ENCODE measurements at places on chromosomes 2 and 18. TPM values are rescaled to one million over a fixed set of nuclear protein-coding genes. Genes with fewer than 3 reads are reported as not detected.

GRCh38 chr2:148917431-148917830 is 42.4 kb downstream of the KIF5C start:
- no peaks in the 10 kb centered on the region for H3K27me3 ChIP-seq
- H3K36me3 ChIP-seq: no peaks in the 10 kb centered on the region
- H3K4me3 ChIP-seq: no peak overlapping the region
- DNase-seq: no peak
- no peaks in the 10 kb centered on the region for H3K4me1 ChIP-seq

DNA sequence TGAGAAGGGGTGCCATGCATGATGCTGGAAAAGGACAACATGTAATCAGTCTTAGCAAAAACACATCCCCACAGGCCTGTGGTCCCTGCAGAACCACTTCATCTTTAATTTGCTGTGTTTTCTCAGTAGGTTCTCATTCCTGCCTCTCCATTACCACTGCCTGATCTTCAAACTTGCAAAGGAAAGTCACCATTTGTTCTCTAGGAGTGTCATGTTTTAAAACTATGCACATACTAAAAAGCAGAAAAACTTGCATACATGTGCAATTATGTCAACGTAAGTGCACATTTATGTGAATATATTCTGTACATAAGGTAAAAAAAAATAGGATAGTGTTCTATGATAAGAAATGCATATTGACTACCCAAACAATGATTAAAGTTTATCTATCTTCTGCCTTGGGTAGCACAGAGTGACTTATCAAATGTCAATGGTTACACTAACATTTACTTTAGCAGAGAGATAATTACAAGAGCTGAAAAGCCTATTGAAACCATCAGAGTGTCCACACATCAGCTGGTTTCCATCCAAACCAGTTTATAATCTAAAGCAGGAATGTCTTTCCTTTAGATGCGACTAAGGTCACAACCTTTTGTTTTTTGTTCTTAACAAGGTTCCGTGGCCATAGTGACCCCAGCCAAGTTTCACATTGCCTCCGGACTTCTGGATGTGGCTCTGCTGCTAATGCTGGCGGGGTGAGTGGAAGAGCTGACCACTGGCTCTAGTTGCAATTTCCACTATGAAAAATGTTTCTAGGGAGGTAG is 58.7 kb upstream of the RMDN2 start:
- no peak overlapping the region for H3K4me3 ChIP-seq
- no peaks in the 10 kb centered on the region for H3K36me3 ChIP-seq
- H3K4me1 ChIP-seq: peaks cover 4% of the 10 kb centered on the region
- no peak overlapping the region for H3K27ac ChIP-seq
- H3K27me3 ChIP-seq: no peaks in the 10 kb centered on the region

DNA sequence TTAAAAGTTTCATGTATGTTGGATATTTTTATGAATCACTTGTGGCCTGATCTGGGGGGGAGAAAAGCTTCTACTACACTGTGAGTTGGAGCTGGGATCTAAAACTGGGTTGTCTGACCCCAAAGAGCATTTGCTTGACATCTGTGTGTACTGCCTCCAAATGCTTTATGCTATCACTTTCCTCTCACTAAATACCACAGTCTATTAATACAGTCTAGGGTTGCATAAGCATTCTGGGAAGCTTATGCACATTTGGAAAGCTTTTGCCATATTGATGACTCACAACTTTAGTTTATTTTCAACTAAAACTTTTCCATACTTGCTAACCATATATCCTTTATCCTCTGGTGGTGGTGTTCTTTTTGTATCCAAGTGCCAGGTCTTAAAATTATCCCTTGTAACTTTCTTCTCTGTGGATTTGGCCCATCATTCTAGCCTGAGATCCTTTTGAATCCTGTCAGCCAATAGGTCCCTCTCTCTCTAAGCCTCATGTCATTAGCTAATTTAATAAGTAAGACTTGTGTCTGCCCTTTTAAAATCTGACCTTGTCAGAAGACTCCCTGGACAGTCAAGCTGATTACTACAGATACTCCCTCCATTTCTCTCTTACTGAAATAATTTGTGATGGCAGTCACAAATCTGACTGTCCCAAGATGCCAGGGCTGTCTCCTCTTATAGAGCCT is 72.7 kb downstream of the NXPH2 start:
- peak overlapping the region; percentile 63 for H3K27ac ChIP-seq
- peaks cover 18% of the 10 kb centered on the region for H3K4me1 ChIP-seq
- H3K27me3 ChIP-seq: no peaks in the 10 kb centered on the region

DNA sequence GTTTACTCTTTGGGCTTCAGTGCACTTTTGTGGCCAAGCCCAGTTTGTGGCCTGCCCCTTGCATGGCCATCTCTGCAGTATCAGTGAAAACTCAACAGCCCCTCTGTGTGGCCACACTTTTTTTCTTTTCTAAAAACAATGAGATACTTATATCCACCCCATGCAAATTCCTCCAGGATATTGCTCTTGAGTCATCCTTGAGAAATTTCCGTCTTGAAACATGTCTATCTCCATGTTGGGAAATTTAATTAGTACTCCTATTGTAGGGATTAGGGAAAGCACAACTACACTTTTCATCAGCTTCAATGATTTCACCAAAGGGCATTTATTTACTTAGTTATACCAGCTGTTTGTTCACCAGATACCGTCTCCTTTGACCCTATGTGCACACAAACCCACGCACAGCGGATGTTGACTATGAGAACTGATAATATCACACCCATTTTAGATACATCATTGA is 993.1 kb downstream of the TSN start:
- no peak overlapping the region for H3K4me3 ChIP-seq
- H3K4me1 ChIP-seq: no peaks in the 10 kb centered on the region

GRCh38 chr18:7116001-7116730 is 1.4 kb downstream of the LAMA1 start:
- H3K4me1 ChIP-seq: peaks cover 10% of the 10 kb centered on the region
- H3K27ac ChIP-seq: no peak overlapping the region
- H3K36me3 ChIP-seq: no peaks in the 10 kb centered on the region
- H3K4me3 ChIP-seq: peak overlapping the region; percentile 66

DNA sequence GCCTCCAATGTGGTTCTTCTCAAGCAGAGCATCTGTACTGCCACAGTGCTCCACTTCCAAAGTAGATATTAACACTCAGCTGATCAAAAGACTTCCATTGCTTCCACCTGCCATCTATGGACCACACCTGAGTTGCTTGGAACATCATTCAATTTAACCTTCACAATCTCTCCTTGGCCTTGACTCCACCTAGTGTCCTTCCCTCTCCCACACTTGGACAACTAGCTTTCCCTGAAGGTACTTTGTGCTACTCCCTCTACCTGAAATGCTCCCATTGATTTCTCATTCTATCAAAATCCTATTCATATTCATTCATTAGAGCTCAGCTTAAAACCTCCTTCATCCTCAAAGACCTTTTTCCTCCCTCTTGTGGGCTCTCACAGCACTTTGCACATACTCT is 48.7 kb downstream of the SOWAHC start:
- H3K27ac ChIP-seq: no peak overlapping the region
- H3K4me1 ChIP-seq: peaks cover 8% of the 10 kb centered on the region
- no peaks in the 10 kb centered on the region for H3K36me3 ChIP-seq
- DNase-seq: no peak

- no peak for DNase-seq
- no peak overlapping the region for H3K4me3 ChIP-seq
- peaks cover 2% of the 10 kb centered on the region for H3K27me3 ChIP-seq
- peaks cover 10% of the 10 kb centered on the region for H3K4me1 ChIP-seq
These were observed 49.7 kb upstream of the CD28 start for GRCh38 chr2:203656522-203657287.

GRCh38 chr2:236654496-236654895 is 84.9 kb downstream of the ACKR3 start:
- no peaks in the 10 kb centered on the region for H3K36me3 ChIP-seq
- no peak overlapping the region for H3K4me3 ChIP-seq
- H3K4me1 ChIP-seq: no peaks in the 10 kb centered on the region

- H3K27me3 ChIP-seq: no peaks in the 10 kb centered on the region
- no peak for DNase-seq
- H3K36me3 ChIP-seq: no peaks in the 10 kb centered on the region
These were observed 184.7 kb downstream of the SMAD7 start for GRCh38 chr18:48766026-48766425.

DNA sequence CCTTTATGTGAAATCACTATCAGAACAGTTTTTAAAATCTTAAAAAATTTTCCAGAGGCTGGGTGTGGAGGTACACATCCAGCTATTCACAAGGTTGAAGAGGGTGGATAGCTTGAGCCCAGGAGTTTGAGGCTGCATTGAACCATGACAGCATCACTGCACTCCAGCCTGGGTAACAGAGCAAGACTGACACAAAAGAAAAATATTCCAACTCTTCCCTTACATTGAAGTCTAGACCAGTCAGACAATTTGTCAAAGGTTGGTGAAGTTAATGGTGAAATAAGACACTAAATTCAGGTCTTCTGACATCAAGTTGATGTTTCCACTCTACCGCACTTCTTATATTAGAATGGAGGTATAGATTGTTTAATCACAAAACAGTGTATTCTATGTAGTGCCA is 52.8 kb downstream of the HYCC2 start:
- H3K4me3 ChIP-seq: no peak overlapping the region
- H3K27me3 ChIP-seq: no peaks in the 10 kb centered on the region
- no peaks in the 10 kb centered on the region for H3K4me1 ChIP-seq
- H3K36me3 ChIP-seq: peaks cover 4% of the 10 kb centered on the region
- DNase-seq: no peak

DNA sequence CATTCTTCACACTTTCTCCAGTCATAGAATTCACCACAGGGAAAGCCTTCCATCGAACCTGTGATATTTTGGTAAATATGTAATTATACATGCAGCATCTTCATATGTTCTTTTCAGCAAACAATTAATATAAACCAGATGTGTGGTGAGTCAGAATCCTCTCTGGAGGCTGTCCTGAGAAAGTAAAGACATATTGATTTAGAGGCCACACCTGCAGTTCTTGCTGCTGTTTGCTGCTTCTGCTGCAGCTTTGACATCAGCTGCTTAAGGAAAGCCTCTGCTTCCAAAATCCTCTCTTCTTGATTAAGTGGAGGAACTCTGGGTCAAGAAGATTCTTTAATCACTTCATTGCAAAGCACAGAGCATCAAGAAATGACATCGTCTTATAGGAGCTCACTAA is 568.8 kb upstream of the ZEB2 start:
- no peaks in the 10 kb centered on the region for H3K4me1 ChIP-seq
- no peaks in the 10 kb centered on the region for H3K36me3 ChIP-seq
- H3K27me3 ChIP-seq: peaks cover 4% of the 10 kb centered on the region
- no peak overlapping the region for H3K4me3 ChIP-seq
- H3K27ac ChIP-seq: no peak overlapping the region

GRCh38 chr2:15990151-15991101 is 50.1 kb downstream of the MYCN start:
- H3K4me3 ChIP-seq: no peak overlapping the region
- H3K27me3 ChIP-seq: no peaks in the 10 kb centered on the region
- H3K27ac ChIP-seq: no peak overlapping the region

DNA sequence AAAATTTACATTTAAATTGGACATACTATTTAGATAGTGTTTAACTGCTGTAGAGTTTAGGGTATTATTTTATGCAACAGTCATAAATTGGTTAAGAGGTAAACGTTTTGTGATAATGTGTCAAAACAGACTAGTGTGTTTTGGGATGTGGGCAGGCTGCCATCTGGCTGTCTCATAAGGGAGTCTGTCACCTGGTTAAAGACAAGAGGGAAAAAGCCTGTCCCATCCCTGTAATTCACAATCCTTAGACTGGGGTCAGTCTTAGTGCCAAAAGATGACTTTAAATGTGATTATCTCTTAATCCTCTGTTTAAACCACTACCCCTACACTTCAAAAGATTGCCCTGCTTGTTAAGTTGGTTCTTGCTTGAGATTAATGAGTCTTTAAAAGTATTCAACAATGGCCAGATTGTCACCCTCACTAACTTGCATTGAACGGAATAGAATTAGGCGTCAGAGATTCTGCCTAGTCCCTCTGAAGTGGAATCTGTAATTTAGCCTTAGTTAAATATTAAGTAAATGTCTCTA is 59.2 kb downstream of the SGPP2 start:
- H3K27ac ChIP-seq: no peak overlapping the region
- no peak overlapping the region for H3K4me3 ChIP-seq
- no peaks in the 10 kb centered on the region for H3K36me3 ChIP-seq
- no peaks in the 10 kb centered on the region for H3K4me1 ChIP-seq
- DNase-seq: no peak
- H3K27me3 ChIP-seq: no peaks in the 10 kb centered on the region

- no peaks in the 10 kb centered on the region for H3K36me3 ChIP-seq
- H3K4me3 ChIP-seq: no peak overlapping the region
- DNase-seq: peak; percentile 76
- no peaks in the 10 kb centered on the region for H3K27me3 ChIP-seq
- H3K27ac ChIP-seq: no peak overlapping the region
These were observed 162.1 kb downstream of the SH3RF3 start for GRCh38 chr2:109290887-109291643.

- no peaks in the 10 kb centered on the region for H3K36me3 ChIP-seq
- H3K27me3 ChIP-seq: no peaks in the 10 kb centered on the region
- no peak overlapping the region for H3K4me3 ChIP-seq
- H3K4me1 ChIP-seq: peaks cover 20% of the 10 kb centered on the region
- DNase-seq: no peak
These were observed 11.3 kb downstream of the HYCC2 start for GRCh38 chr2:201059961-201060755.

- no peaks in the 10 kb centered on the region for H3K27me3 ChIP-seq
- DNase-seq: no peak
- no peak overlapping the region for H3K4me3 ChIP-seq
- H3K27ac ChIP-seq: peak overlapping the region; percentile 64
- H3K4me1 ChIP-seq: peaks cover 13% of the 10 kb centered on the region
- peaks cover 39% of the 10 kb centered on the region for H3K36me3 ChIP-seq
These were observed 291.6 kb downstream of the ALPK2 start for GRCh38 chr18:58337285-58337684.

GRCh38 chr18:32530947-32531651 is 60.4 kb upstream of the GAREM1 start:
- no peak overlapping the region for H3K27ac ChIP-seq
- no peaks in the 10 kb centered on the region for H3K27me3 ChIP-seq
- no peak overlapping the region for H3K4me3 ChIP-seq
- H3K4me1 ChIP-seq: no peaks in the 10 kb centered on the region
- H3K36me3 ChIP-seq: no peaks in the 10 kb centered on the region

GRCh38 chr18:2442726-2443275 is 128.5 kb downstream of the METTL4 start:
- no peak overlapping the region for H3K4me3 ChIP-seq
- H3K27ac ChIP-seq: no peak overlapping the region
- H3K36me3 ChIP-seq: no peaks in the 10 kb centered on the region
- no peak for DNase-seq
- H3K27me3 ChIP-seq: no peaks in the 10 kb centered on the region

NXPH2 gene
- total RNA-seq: not detected

BCL11A gene
- 0.24 TPM for total RNA-seq

HOXD4 gene
- 4.1 TPM for total RNA-seq

ASXL3 gene
- 0.08 TPM for total RNA-seq

RMDN2 gene
- 3.3 TPM for total RNA-seq

BMP10 gene
- 0.17 TPM for total RNA-seq

OTX1 gene
- not detected for total RNA-seq

TMEM178A gene
- 0.46 TPM for total RNA-seq

GORASP2 gene
- total RNA-seq: 51.8 TPM

SLC8A1 gene
- total RNA-seq: 4.9 TPM

STK11IP gene
- 5.5 TPM for total RNA-seq

ZNF396 gene
- 0.79 TPM for total RNA-seq

PROM2 gene
- 0.82 TPM for total RNA-seq

CD207 gene
- total RNA-seq: 0.49 TPM

GLI2 gene
- 0.71 TPM for total RNA-seq
